ENCODE measurements at places on chromosomes 2 and 18. TPM values are rescaled to one million over a fixed set of nuclear protein-coding genes. Genes with fewer than 3 reads are reported as not detected.

The OXER1 gene
- not detected for total RNA-seq

The B4GALT6 gene
- 21.4 TPM for total RNA-seq

The IL1R2 gene
- 1.2 TPM for total RNA-seq

DNA sequence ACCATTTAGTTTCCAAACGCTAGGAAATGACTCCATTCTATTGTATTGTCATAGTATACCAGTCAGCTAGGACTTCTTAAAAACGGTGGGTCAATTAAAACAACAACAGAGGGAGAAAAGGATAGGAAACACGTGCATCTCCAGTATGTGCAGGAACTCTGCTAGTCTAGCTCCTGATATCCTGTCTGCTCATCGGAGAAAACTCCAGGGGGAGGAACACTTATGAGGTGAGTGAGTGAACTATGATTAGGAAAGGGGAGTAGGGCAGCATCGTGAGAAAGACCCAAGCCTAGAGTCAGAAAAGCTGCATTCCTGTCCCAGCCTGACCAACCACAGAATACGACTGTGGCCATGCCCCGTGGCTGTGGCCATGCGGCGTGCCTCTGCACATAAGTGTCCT, 34.2 kb downstream of the DTNB start:
- no peak for DNase-seq

- DNase-seq, result no peak
These were observed 928.5 kb upstream of the CELF4 start for GRCh38 chr18:38494065-38494464.

- peak; percentile 75 for DNase-seq
These were observed 34.9 kb downstream of the CAVIN2 start for GRCh38 chr2:191811807-191812602.

Measured in NCI-H460 (cell line).